ENCODE measurements at places on chromosomes 6 and 20. TPM values are rescaled to one million over a fixed set of nuclear protein-coding genes. Genes with fewer than 3 reads are reported as not detected.

DNA sequence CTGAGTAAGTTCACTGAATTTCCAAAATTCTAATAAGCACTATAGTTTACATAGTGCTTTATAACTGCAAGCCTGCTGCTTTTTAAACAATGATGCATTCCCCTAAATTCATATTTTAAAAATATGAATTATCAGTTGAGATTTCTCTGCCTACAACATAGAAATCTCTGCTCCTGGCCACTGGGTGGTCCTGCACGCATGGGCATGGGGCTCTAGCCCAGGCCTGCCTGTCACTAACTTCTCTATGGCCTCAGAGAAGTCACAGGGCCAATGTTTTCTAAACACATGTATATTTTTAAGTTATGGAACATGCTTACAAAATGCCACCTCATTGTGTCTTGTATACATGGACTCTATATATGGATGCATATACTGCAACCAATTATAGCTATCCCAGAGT, 211.0 kb downstream of the FOXC1 start:
- no peak overlapping the region for H3K4me3 ChIP-seq
- DNase-seq, result no peak
- H3K36me3 ChIP-seq, result peaks cover 4% of the 10 kb centered on the region
- no peaks in the 10 kb centered on the region for H3K27me3 ChIP-seq

DNA sequence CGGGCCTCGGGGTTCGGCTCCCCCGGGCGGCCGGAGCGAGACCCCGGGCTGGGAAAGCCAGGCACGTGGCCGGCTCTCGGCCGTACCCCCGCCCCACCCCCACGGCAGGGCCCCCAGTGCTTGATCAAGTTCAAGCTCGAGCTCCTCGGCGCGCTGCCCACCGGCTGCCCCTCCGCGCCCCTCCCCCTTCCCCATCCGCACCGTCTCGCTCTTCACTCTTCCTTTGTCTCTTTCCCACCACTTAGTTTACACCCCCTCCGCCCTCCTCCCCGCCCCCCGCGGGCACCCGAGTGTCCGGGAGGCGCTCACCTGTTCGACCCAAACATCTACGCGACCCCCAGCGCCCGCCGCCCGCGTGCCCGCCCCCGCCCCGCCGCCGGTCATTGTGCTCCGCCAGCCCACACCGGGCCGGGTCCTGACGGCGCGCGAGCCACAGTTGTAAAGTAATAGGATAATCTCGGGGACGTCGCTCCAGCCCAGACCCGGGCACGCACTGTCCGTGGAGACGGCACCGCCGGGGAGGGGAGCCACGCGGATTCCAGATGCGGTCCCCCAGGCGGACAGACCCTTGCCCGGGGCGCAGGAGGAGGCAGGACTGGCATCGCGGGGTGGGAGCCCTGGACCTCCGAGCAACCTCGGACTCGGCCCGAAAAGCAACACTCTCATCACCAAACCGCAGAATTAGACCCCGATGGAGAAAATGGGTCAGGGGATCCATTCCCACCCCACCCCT, 100.7 kb downstream of the NOL4L start:
- no peaks in the 10 kb centered on the region for H3K36me3 ChIP-seq
- no peak overlapping the region for H3K27ac ChIP-seq
- peak; percentile 18 for DNase-seq
- peaks cover 5% of the 10 kb centered on the region for H3K27me3 ChIP-seq
- peak overlapping the region; percentile 90 for H3K4me3 ChIP-seq

ITPR3 gene
- polyA plus RNA-seq, result 1.5 TPM

SUN5 gene
- polyA plus RNA-seq, result not detected

- no peaks in the 10 kb centered on the region for H3K4me1 ChIP-seq
- no peaks in the 10 kb centered on the region for H3K27me3 ChIP-seq
- no peak overlapping the region for H3K4me3 ChIP-seq
- no peak for DNase-seq
- H3K36me3 ChIP-seq, result no peaks in the 10 kb centered on the region
- no peak overlapping the region for H3K27ac ChIP-seq
Measured at GRCh38 chr20:31749223-31749622, 10.1 kb downstream of the TPX2 start.

Measured in naive B cell (primary cell).